Epithelial cell of esophagus (primary cell): ENCODE measurements at places on chromosomes 16 and 17.

DNA sequence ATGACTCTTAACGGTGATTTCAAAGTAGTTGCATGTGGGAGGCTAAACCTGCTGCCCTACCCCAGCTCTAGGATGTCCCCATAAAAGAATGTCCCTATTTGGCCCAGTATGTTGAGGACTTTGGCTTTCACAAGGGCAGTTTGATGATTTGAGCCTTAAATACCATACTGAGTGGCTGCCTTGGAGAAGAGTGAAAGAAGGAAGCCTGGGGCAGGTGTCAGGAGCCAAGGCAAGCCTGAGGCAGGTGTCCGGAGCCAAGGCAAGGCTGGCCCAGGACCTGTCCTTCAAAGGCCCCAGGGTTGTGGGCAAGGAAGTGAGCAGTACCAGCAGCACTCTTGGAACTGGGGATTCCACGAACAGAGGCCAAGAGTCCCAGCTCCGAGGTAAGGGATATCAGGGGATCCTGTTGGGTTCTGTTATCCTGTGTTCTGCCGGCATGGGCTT is 18.6 kb downstream of the ST6GALNAC2 start:
- DNase-seq: no peak

GRCh38 chr16:62665269-62665668 is 629.0 kb upstream of the CDH8 start:
- DNase-seq: no peak

GRCh38 chr16:84888450-84888849 is 68.7 kb downstream of the CRISPLD2 start:
- peak; percentile 30 for DNase-seq

DNA sequence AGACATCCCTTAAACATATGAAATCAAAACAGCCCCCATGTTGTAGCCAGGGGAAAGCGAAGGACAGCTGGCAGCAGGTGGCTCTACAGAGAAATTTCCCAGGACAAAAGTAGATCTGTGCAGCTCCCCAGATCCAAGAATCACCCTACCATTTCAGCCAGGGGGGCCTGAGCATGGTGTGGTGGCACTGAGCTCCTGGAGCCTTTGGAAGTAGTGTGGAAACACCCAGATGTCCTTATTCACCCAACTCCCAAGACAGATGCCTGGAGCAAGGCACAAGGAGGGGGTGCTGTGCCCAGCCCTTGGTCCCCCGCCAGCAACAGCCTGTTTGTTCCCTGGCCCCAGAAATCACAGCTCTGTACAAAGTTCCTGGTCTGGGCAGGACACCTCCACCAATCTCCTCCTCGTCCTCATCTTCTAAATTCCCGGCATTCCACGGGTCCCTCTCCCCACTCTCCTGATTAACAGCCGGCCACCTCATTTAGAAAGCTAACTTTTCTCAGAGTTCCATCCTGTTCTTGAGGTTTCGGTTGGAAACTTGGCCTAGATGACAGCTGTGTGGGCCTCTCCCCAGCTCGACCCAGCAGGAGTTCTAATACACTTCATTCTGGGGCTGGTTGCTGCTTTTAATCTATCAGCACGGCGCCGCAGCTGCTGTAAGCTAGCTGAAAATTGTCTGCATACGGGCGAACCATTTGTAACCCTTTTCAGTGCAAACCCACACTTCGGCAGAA is 191.1 kb downstream of the C16orf78 start:
- DNase-seq: no peak

- no peak for DNase-seq
Observed at GRCh38 chr16:51147776-51148677, 3.0 kb downstream of the SALL1 start.

- peak; percentile 44 for DNase-seq
Observed at GRCh38 chr16:89924297-89924924, 1.3 kb downstream of the TUBB3 start.

- no peak for DNase-seq
Observed at GRCh38 chr17:11618861-11619566, 20.7 kb downstream of the DNAH9 start.

DNA sequence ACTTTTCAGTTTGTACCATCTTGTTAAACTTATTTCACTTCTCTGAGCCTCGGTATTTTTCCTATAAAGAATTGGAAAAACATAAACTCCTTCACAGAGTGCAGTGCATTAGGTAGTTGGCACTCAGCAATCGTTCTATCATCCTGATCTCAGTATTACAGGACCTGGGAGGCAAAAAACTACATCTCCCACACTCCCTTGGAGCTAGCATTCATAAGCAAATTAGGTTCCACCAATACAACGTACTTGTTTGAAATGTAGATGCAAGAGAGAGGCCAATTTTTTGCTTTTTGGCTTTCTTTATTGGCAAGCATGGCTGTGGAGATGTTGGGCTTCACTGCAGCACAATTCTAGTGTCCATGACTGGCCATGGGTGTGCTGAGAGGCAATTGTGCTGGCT is 285.2 kb downstream of the CA10 start:
- DNase-seq: no peak

- DNase-seq: no peak
Observed at GRCh38 chr16:11526655-11527350, 59.9 kb downstream of the LITAF start.

GRCh38 chr16:82701442-82701955 is 74.7 kb downstream of the CDH13 start:
- DNase-seq: no peak

DNA sequence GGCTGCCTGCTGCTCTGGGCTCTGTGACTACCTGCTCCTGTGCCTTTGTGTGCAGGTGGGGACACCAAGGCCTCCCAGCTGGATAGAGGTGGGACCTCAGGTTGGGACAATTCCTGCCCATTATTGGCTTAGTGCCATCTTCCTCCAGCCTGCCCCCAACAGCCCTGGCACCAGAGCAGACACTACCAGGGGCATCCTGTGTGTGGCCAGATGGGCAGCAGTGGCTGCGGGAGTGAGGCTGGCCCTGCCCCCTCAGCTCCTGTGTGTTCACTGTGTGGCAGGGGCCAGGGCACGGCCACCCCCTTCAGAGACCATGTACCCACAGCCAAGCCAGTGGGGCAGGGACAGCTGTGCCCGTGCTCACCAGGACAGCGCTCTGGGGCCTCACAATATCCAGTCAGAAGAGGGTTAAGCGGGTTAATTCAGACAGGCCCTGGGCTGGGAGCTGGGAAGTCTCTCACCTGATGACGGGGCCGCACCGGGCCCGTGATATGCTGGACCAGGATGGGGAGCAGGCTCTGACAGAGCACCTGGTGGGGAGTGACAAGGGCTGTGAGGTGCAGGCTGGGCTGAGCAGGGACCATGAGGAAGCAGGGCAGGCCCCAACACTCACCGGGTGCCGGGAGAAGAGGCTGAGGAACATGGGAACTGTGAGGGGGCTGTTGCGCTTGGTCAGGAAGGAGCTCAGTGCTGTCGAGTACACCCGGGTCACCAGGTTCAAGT is 13.0 kb downstream of the MYBBP1A start:
- no peak for DNase-seq

- DNase-seq: no peak
Observed at GRCh38 chr16:79049040-79049439, 551.5 kb downstream of the MAF start.

DNA sequence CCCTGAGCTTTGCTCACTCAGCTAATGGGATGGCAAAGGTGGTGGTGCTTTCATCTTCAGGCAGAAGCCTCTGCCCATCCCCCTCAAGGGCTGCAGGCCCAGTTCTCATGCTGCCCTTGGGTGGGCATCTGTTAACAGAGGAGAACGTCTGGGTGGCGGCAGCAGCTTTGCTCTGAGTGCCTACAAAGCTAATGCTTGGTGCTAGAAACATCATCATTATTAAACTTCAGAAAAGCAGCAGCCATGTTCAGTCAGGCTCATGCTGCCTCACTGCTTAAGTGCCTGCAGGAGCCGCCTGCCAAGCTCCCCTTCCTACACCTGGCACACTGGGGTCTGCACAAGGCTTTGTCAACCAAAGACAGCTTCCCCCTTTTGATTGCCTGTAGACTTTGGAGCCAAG is 5.7 kb upstream of the MAPK8IP3 start:
- no peak for DNase-seq

DNA sequence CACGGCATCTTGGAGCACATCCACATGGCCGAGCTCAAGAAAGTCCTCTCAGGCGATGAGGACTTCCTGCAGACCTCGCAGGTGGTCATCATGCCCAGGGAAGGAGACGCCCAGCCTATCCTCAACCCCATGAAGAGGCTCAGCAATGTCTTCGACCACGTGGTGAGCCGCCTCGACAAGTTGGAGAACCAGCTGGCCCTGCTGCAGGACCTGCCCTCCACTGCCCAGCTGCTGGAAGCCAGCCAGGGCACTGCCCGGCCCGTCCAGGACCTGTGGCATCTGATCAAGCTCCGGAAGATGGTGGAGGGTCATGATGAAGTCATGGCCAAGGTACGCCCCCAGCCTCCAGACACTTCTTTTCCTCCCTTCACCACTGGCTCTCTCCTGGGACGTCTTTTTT is 440 bp downstream of the C16orf96 start:
- DNase-seq: no peak
